ENCODE measurements at places on chromosomes 5 and 9.

GRCh38 chr5:89282554-89283510, 399.8 kb upstream of the MEF2C start:
- no peak for DNase-seq
- no peak overlapping the region for H3K4me3 ChIP-seq
- H3K27ac ChIP-seq: no peak overlapping the region
- H3K4me1 ChIP-seq: no peaks in the 10 kb centered on the region
- no peaks in the 10 kb centered on the region for H3K36me3 ChIP-seq

- no peaks in the 10 kb centered on the region for H3K27me3 ChIP-seq
- H3K36me3 ChIP-seq: no peaks in the 10 kb centered on the region
- no peak overlapping the region for H3K4me3 ChIP-seq
Observed at GRCh38 chr9:121691890-121692289, 40.5 kb downstream of the DAB2IP start.

GRCh38 chr5:167406513-167406912, 884.9 kb upstream of the WWC1 start:
- no peaks in the 10 kb centered on the region for H3K4me1 ChIP-seq
- H3K36me3 ChIP-seq: no peaks in the 10 kb centered on the region
- H3K27me3 ChIP-seq: no peaks in the 10 kb centered on the region
- no peak overlapping the region for H3K4me3 ChIP-seq
- no peak for DNase-seq

DNA sequence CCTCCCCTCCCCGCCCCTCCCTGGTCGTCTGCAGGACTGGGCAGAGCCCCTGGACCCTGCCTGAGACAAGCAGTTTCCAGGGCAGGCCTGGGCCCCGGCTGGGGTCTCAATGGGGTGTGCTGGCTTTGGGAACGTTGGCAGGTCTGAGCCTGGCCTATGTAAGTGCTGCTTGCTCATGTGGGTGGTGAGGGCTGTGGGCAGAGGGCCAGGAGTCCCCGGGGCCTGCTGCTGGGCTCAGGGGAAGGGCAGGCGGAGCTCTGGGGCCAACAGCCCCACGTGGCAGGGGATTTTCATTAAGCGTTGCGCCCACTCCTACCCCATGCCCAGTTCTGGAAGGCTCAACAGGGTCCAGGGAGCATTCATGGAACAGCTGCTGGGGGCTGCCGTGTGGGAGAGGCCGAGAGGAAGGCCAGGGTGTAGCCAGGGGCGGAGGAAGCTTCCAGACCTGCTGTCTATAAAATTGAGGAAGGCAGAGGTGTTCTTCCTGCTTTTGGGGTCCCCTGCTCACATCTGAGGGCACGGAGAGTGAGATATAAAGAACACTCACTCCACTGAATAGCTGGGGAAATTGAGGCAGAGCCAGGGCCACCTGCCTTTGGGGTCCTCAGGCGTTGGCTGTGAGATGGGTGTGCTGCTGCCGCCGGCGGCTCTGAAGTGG, 32.5 kb downstream of the RXRA start:
- no peak overlapping the region for H3K4me3 ChIP-seq
- DNase-seq: peak; percentile 77
- H3K27me3 ChIP-seq: no peaks in the 10 kb centered on the region
- no peaks in the 10 kb centered on the region for H3K36me3 ChIP-seq
- H3K27ac ChIP-seq: peak overlapping the region; percentile 66

DNA sequence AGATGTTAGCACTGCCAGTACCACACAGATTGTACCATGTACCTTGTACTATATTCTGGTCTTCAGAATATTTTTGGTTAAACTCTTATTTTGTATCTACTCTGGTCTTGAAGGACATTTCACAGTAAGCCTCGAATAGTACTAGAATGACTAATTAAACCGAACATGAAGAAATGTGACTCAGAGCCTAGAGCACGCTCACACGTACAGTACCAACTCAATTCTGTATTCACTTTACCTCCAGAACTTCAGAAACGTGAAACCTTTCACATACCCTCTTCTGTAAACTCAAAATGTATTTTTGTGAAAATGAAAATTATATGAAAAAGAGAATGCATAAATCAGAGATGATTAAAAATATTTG, 112.8 kb downstream of the MVB12B start:
- no peak overlapping the region for H3K4me3 ChIP-seq
- H3K36me3 ChIP-seq: no peaks in the 10 kb centered on the region
- no peak for DNase-seq
- no peaks in the 10 kb centered on the region for H3K27me3 ChIP-seq
- H3K4me1 ChIP-seq: no peaks in the 10 kb centered on the region

GRCh38 chr9:123074628-123075027, 41.2 kb downstream of the GPR21 start:
- no peak overlapping the region for H3K27ac ChIP-seq
- H3K4me1 ChIP-seq: no peaks in the 10 kb centered on the region
- DNase-seq: no peak
- H3K27me3 ChIP-seq: no peaks in the 10 kb centered on the region

GRCh38 chr5:121640298-121640697, 211.4 kb upstream of the FTMT start:
- DNase-seq: no peak
- no peak overlapping the region for H3K4me3 ChIP-seq
- H3K27ac ChIP-seq: no peak overlapping the region
- no peaks in the 10 kb centered on the region for H3K27me3 ChIP-seq

DNA sequence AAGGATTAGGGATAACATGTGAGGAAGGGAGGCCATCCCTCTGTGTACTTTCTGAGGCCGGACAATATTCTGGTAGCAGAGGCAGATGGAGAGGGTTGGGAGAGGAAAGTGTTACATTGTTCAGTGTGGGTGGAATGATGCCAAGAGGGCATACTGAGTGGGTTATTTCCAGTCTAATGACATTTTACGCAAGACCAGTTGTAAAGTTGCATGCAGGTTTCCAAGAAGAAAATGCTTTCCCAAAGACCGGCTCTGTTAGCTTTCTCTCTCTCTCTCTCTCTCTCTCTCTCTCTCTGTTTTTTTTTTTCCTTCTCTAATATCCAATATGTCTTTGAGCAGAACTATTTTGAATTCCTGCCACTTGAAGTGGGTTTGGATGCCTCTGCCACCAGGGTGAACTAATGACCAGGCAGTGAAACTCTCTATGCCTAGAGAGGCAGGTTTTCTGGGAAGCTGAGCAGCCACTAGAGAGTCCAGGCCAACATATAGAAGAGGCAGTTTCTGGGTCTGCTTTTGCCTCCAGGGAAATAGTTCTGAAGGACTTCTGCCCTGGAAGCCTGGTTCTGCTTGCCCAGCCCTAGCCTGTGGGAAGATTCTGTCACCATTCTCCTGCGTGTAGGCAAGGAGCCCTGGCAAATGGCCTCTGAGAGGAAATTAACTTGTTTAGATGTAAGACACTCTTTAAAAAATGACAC, 24.4 kb upstream of the ZNF366 start:
- H3K4me1 ChIP-seq: no peaks in the 10 kb centered on the region
- DNase-seq: no peak
- H3K27me3 ChIP-seq: no peaks in the 10 kb centered on the region

- H3K4me3 ChIP-seq: no peak overlapping the region
- H3K36me3 ChIP-seq: no peaks in the 10 kb centered on the region
- H3K4me1 ChIP-seq: no peaks in the 10 kb centered on the region
Observed at GRCh38 chr5:153456993-153457392, 33.5 kb upstream of the GRIA1 start.

- no peaks in the 10 kb centered on the region for H3K27me3 ChIP-seq
- DNase-seq: no peak
- no peak overlapping the region for H3K4me3 ChIP-seq
- H3K4me1 ChIP-seq: no peaks in the 10 kb centered on the region
- H3K36me3 ChIP-seq: no peaks in the 10 kb centered on the region
Observed at GRCh38 chr5:1205255-1206180, 4.1 kb downstream of the SLC6A19 start.

GRCh38 chr5:167743695-167744464, 547.6 kb upstream of the WWC1 start:
- no peak overlapping the region for H3K27ac ChIP-seq
- no peak overlapping the region for H3K4me3 ChIP-seq
- H3K27me3 ChIP-seq: no peaks in the 10 kb centered on the region
- no peak for DNase-seq

GRCh38 chr5:40227366-40227765, 452.3 kb upstream of the PTGER4 start:
- no peak overlapping the region for H3K27ac ChIP-seq
- no peaks in the 10 kb centered on the region for H3K4me1 ChIP-seq
- no peak for DNase-seq
- H3K4me3 ChIP-seq: no peak overlapping the region
- no peaks in the 10 kb centered on the region for H3K27me3 ChIP-seq

GRCh38 chr9:132647806-132648205, 22.0 kb downstream of the DDX31 start:
- H3K4me3 ChIP-seq: no peak overlapping the region
- H3K36me3 ChIP-seq: no peaks in the 10 kb centered on the region
- DNase-seq: no peak
- H3K27me3 ChIP-seq: no peaks in the 10 kb centered on the region

DNA sequence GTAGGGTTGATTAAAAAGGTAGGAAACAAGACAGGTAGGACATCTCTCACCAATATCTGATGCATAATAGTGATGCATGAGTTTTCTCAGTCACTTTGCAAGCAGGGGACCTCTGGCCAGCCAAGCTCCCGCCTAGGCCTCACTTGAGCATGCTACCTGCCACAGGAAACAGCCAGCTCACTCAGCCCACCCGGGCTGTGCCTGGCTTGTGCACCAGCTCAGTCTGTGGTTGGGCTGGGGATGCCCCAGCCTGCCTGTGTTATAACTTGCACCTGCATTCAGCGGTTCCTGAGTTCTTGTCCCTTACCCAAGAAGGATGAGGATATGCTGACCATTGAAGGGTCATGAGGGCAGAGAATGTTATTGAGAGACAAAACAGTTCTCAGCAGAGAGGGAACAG, 172.8 kb upstream of the PLCXD3 start:
- no peak for DNase-seq
- H3K4me3 ChIP-seq: no peak overlapping the region
- H3K36me3 ChIP-seq: no peaks in the 10 kb centered on the region
- no peaks in the 10 kb centered on the region for H3K27me3 ChIP-seq
- no peaks in the 10 kb centered on the region for H3K4me1 ChIP-seq

GRCh38 chr9:134186471-134187109, 22.2 kb upstream of the RNU6ATAC start:
- no peak overlapping the region for H3K4me3 ChIP-seq
- peak overlapping the region; percentile 96 for H3K27ac ChIP-seq
- H3K36me3 ChIP-seq: no peaks in the 10 kb centered on the region
- peak; percentile 87 for DNase-seq

- no peak overlapping the region for H3K27ac ChIP-seq
- no peaks in the 10 kb centered on the region for H3K36me3 ChIP-seq
- H3K27me3 ChIP-seq: no peaks in the 10 kb centered on the region
- H3K4me3 ChIP-seq: no peak overlapping the region
Observed at GRCh38 chr5:124114911-124115310, 602.9 kb downstream of the CSNK1G3 start.

- H3K36me3 ChIP-seq: no peaks in the 10 kb centered on the region
- H3K27ac ChIP-seq: no peak overlapping the region
- no peak overlapping the region for H3K4me3 ChIP-seq
Observed at GRCh38 chr9:10921671-10922070, 308.9 kb upstream of the PTPRD start.

DNA sequence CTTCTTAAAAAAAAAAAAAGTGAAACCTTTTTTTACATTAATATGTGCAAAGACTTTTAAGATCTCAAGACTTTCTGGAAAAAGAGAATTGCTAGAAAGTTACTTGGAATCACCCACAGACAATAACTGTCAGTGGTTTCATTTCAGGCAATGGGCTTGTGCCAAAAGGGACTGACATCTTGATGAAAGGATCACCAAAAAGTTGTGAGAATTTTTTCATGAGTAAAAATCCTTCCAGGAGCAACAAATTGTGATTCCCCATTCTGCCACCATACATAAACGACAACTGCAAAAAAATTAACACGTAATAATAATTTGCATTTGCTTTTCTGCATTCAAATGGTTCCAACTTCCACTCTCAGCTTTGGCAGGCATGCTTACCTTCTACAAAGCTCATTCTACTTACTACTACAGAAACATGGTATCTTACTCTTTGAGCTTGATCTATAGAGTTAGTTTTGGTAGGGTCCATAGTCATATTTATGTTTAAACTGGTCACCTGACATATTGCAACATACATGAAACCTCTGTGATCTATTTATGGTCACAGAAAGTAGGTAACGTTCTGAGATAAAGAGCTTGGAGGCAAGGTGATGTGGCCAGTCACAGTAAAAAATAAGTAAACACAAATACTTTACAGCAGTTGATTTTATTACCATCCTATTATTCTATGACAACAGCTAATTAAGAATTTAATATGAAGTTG, 3.0 kb downstream of the NREP start:
- H3K27me3 ChIP-seq: no peaks in the 10 kb centered on the region
- peaks cover 15% of the 10 kb centered on the region for H3K4me1 ChIP-seq
- no peak overlapping the region for H3K4me3 ChIP-seq
- no peaks in the 10 kb centered on the region for H3K36me3 ChIP-seq
- H3K27ac ChIP-seq: no peak overlapping the region
- no peak for DNase-seq

- H3K27ac ChIP-seq: no peak overlapping the region
- no peak for DNase-seq
- no peaks in the 10 kb centered on the region for H3K27me3 ChIP-seq
- no peak overlapping the region for H3K4me3 ChIP-seq
- no peaks in the 10 kb centered on the region for H3K36me3 ChIP-seq
Observed at GRCh38 chr5:150272531-150272930, 17.0 kb downstream of the CAMK2A start.

DNA sequence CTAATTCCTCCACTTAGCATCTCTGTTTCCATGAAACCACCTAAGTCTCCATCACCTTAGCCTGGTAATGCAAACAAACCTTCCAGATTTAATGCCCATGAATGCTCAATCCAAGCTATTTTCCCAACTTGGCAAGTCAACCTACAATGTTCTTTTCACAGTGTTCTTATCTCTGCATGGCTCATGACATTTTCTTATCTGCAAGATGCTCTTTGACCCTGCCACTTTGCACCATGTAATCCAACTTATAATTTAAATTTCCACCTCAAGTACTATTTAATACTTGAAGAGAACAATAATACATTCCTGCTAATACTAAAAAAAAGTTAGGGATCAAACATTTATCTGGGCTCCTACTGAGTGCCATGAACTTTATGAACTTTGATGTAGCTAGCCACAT, 164.3 kb downstream of the TMEM232 start:
- no peaks in the 10 kb centered on the region for H3K36me3 ChIP-seq
- no peak overlapping the region for H3K27ac ChIP-seq
- no peak overlapping the region for H3K4me3 ChIP-seq
- H3K4me1 ChIP-seq: no peaks in the 10 kb centered on the region
- no peaks in the 10 kb centered on the region for H3K27me3 ChIP-seq

- no peak overlapping the region for H3K27ac ChIP-seq
- H3K4me1 ChIP-seq: no peaks in the 10 kb centered on the region
- H3K27me3 ChIP-seq: no peaks in the 10 kb centered on the region
- no peak for DNase-seq
Observed at GRCh38 chr5:63025679-63026078, 447.1 kb downstream of the LRRC70 start.

DNA sequence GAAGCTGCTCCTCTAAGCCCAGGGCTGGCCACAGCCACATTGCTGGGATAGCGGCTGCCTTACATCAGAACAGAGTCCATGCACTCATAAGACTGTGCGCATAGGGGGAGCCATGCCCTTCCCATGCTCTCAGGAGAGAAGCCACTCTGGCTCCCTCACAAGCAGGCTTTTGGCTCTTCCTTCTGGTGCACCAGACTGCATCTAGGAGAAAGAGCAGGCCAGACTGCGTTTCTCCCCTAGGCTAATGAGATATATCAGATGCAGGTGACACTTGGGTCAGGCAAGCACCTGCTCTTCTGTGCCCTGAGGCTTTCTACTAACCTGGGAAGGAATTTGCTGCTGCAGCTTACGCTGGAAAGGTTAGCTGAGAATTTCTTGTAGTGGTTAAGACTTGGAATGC, 43.2 kb upstream of the BRINP1 start:
- no peaks in the 10 kb centered on the region for H3K4me1 ChIP-seq
- no peak overlapping the region for H3K4me3 ChIP-seq
- no peaks in the 10 kb centered on the region for H3K27me3 ChIP-seq
- H3K36me3 ChIP-seq: no peaks in the 10 kb centered on the region
- no peak for DNase-seq

Measured in right lobe of liver (tissue), 6 donors.